ENCODE measurements at places on chromosomes 12 and 14.

DNA sequence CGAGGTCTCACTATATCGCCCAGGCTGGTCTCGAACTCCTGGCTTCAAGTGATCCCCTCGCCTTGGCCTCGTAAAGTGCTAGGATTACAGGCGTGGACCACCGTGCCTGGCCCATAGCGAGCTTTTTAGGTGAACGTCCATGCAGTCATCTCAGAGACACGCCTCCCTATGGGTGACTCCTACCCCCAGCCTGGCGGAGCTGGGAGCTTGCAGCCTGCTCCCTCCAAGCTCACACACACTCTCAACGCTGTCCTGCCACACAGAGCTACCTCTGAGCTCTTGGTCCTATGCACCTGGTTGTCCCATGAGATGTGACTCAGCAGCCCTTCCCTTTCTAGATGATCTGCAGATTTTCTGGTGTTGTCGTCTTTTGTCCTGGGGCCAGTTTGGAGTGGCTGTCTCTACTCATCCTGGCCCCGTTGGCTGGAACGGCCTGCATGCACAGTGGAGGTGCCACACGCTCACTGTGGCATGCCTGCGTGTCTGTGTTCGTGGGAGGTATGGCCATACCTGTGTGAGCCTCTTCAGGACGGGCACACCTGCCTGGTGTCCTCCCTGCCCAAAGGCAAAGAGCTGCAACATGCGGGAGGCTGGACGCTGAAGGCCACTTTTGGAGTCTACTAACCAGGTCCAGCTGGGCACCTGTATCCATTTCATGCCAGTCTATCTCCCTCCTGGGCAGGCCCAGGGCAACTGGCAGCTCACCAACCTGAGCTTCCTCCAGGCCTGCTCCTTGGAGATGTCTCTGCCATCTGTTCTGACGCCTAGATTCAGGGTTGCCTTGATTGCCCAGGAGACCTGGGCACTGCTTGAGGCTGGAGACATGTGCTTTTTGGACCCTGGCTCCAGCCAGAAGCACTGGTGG, 18.1 kb downstream of the CABP1 start:
- no peak for DNase-seq

DNA sequence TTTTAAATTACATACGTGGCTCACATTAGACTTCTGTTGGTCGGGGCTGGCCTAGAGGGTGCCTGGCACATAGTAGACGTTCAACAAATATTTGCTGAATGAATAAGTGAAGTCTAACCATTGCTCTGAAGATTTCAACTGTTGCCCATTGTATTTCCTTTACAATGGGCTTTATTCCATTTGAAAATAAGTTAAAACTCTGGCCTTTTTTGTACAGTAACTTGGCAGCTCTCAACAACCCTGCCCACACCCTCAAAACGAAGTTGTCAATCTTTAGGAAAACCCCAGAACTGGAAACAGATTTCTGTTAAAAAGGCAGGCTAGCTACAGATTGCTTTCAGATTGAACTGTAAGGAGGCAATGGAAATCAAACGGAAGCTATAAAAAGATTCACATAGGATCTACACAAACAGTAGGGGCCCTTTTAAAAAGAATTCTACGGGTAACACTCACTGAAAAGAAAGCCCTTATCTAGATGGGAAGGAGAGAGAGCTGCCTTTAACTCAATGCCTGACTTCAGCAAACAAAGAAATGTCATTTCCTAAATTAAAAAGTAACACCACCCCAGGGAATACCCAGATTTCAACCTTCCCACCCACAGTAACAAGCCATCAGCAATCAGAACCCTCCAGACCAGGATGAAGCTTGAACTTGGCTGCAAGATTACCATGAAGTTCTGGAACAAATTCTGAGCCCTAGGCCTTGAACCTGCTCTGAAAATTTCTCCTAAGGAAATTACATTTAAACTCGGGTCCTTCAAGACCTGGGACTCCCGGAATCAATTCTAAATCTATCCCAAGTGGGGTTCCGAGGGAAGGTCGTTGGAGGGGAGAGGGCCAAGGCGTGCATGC, 1.4 kb downstream of the WSB2 start:
- no peak for DNase-seq

GRCh38 chr12:16300736-16301135, 23.3 kb upstream of the SLC15A5 start:
- no peak for DNase-seq

- no peak for DNase-seq
Measured at GRCh38 chr12:39764944-39765560, 145.4 kb upstream of the ABCD2 start.

DNA sequence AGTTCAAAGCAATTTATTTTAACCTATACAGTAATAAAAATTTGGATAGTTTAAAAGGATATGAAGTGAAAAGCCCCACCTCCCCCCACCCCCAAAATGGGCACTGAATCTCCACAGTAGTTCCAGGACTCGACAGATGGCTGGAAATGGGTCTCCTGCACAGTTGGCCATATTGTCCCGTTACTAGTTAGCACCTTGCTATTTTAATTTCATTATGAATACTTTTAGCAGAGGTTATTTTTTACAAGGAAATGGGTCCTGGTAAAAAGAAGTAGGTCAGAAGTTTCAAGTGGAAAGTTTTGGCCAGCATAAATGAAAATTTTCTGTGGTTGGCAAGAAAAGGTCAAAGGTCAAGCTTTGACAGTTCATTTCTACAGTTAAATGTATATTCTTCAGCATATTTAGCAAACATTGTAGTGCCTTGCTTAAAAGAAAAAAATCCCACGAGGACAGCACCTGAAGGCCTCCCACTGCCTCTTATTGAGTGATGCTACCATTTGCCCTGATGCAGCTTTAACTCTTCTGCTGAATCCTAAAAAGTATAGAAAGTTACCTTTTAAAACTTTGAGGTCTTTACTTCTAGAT, 28.3 kb downstream of the MTHFD1 start:
- DNase-seq: no peak

DNA sequence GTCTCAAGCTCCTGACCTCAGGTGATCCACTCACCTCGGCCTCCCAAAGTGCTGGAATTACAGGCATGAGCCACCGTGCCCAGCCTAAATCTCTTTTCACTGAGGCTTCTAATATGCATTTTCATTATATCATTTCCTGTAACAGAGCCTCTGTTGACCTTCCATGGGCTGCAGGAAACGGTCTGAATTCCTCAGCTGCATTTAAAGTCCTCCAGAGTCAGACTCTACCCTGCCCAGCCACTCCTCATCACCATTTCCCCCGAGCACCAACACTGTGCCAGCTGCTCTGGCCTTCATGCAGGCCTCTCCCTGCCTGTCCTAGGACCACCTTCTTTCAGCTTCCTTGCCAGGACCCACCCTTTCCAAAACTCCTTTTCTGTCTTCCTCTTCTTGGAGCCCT, 9.8 kb upstream of the NFKBIA start:
- no peak for DNase-seq

DNA sequence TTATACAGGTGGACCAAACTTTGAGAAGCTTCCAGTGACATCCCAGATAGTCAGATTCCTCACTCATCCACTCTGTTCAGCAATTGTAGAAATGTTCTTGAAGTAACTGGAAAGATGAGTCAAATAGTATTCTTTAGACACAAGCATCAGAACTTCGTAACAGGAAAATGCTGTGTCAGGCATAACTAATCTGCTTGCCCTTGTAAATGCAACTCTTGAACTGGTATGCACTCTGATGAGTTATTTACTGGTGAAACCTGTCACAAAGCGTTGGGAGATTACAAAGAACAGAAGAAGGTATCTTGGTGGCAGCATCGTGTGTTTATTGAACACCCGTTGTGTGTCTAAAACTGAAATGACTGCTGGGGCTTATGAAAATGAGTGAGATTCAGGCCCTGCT, 10.8 kb upstream of the DUSP6 start:
- no peak for DNase-seq

GRCh38 chr12:49264466-49264872, 413 bp upstream of the TUBA1C start:
- no peak for DNase-seq

GRCh38 chr14:65016471-65016870, 29.8 kb downstream of the FNTB start:
- DNase-seq: no peak

- peak; percentile 42 for DNase-seq
Measured at GRCh38 chr14:82710267-82710841, 1176.7 kb upstream of the SEL1L start.

DNA sequence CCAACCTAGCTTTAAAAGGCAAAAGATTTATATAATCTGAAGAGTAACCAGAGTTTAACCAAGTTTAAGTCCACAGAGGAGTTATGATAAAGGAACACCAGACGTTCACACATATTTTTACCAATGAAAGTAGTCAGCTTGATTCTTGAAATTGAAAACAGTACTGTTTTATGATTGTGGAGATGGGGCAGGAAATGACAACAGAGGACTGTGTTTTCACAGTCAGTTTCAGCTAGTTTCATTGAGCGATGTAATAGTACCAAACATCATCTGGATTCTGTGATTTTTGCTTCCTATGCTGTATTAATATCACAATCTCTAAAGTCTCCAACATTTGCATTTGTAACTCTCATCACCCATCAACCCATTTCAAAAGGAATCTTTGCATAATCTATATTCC, 34.2 kb upstream of the SLC6A15 start:
- no peak for DNase-seq

GRCh38 chr14:94081386-94081820, 293 bp downstream of the IFI27L1 start:
- no peak for DNase-seq

GRCh38 chr12:19639781-19640415, 200.6 kb downstream of the AEBP2 start:
- no peak for DNase-seq

- DNase-seq: no peak
Measured at GRCh38 chr12:6615802-6616201, 8.6 kb upstream of the CHD4 start.

DNA sequence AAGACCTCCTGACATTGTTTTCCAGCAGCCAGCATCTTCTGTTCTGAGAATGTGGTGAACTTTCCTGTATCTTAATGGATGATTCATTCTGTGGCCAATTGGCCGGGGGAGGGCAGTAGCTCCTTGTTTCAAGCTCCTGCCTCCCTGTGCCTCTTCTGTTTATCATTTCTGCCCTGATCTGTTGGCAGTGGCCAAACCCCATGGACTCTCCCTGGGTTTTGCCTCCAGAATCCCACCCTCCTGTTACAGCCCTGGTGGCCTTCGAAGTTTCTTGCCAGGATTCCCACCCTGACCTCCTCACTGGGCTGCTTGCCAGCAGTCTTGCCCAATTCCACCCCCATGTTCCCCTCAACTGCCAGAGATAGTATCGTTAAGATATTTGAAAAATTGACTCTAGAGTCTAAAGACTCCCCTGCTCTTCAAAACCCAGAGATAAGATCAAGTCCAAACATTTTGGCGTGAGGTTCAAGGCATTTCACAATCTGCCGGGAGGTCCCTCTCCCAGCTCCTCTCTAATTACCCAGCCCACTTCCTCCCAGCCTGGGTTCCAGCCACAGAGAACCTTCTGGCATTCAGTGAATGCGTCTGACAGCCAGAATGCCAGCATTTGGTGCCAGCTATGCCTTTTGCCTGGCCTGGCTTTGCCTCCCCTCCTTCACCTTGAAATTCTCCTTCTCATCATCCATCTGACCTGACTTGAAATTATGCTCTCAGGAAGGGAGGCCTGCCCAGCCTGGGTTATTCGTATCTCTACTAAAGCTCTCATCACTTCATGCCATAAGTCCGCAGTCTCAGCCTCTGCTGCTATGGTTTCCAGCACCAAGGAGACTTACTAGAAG, 37.7 kb upstream of the TXNRD1 start:
- DNase-seq: peak; percentile 42

DNA sequence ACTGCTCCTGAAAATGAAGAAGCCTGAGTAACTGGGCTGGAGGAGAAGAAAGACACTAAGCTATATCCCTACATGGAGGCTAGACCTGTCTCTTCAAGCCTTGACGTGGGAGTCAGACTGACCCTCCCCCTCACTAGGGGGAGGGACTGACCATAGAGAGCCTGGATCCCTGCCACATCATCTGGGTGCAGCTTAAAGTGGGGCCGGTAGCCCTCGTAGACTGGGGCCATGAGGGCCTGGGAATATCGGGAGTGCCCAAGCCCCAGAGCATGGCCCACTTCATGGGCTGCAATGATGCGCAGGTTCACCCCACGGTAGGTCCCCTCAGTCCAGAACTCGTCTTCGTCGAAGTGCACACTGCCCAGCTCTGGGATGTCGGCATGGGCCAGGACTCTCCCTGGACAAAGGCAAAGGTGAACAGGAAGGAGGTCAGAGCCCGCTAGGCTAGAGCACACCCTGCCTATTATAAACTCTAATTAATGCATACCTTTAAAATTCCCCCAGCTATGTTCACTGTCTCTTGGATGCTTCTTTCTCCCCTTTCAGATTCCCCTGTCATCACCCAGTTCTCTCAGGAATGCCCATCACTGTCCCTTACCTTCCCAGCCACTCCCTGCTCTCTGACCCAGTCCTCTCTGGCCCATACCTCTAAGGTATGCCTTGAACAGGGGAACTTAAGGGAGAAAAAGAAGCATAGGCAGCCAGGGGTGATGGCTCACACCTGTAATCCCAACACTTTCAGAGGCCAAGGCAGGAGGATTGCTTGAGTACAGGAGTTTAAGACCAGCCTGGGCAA, 3.2 kb downstream of the MMP19 start:
- no peak for DNase-seq

- no peak for DNase-seq
Measured at GRCh38 chr12:119621878-119622277, 28.3 kb downstream of the TMEM233 start.

- DNase-seq: peak; percentile 68
Measured at GRCh38 chr12:116687888-116688287, 50.0 kb downstream of the SPRING1 start.

- DNase-seq: no peak
Measured at GRCh38 chr12:82627799-82628198, 58.9 kb upstream of the TMTC2 start.

- DNase-seq: peak; percentile 26
Measured at GRCh38 chr14:64174922-64175782, 119.0 kb downstream of the ESR2 start.

DNA sequence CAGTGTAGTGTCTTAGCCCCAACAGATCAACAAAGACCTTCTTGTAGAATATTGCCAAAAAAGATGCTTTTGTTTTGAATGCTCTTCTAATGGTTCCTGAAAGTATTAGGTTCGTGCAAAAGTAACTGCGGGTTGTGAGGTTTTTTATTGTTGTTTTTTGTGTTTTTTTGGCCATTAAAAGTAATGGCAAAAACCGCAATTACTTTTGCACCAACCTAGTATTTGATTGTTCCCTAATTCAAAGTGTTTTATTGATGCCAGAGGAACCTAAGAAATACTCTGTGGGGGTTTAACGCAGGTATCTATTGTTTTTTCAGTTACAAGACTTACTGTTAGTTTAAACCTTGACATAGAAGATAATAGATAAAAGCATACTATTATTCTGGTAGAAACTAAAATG, 150.8 kb upstream of the DAAM1 start:
- no peak for DNase-seq

- DNase-seq: no peak
Measured at GRCh38 chr12:109772622-109773321, 59.1 kb downstream of the FAM222A start.

Data from activated T-cell treated with anti-CD3 and anti-CD28 coated beads, Interleukin-2, amount 50 U/mL, for 48 hours (primary cell).